Jurkat, Clone E6-1 (cell line): ENCODE measurements at places on chromosomes 6 and 20.

DNA sequence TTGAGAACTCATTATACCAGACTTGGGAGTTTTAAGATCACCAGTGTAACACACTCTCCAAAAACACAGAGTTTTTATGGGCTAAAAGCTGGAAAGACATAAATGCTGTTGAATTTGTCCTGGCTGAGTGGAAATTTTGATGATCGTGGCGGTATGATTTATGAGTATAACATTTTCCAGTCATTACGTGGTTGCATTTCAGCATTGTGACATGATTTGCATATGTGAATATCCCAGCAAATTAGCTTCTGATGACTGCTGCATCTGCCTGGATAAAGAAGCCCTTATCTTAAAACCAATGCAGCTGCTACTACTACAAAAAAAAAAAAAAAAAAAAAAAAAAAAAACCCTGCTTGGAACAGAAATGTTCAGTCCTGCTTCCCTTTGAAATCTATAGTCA, 850.9 kb downstream of the TFAP2A start:
- no peak for DNase-seq

DNA sequence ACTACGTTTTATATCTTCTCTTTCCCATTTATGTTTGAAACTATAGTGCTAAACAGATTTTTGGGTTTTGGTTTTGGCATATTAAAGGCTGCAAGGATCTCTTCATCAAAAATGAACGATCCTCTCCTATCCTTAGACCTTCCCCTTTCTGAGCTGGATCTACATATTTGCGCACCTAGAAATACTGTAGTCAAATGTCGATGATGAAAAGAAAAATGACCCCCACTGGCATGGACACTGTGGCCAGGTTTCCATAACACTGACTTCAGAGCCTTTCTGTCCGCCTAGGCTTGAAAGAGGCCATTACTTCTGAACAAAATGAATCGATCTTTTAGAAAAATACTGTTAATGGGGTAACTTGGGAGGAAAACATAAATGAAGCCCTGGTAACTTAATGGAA, 5.8 kb downstream of the FLRT3 start:
- DNase-seq: no peak

DNA sequence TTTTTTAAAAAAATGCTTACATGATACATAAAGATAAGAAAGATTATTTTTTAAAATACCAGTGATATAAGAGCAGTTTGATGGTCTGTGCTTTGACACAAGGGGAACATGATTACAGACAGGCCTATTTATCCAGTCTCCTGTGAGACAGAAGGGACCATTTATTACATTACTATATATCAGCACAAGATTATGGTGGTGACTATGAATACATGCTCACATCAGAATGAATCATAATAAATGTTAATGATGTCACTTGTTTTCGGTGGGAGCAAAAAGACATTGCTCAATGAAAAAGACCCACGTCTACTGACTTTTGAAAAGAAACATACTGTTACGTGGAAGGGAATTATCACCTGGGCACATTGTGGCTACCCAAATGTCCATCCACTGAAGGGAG, 455.1 kb downstream of the CDC5L start:
- no peak for DNase-seq

DNA sequence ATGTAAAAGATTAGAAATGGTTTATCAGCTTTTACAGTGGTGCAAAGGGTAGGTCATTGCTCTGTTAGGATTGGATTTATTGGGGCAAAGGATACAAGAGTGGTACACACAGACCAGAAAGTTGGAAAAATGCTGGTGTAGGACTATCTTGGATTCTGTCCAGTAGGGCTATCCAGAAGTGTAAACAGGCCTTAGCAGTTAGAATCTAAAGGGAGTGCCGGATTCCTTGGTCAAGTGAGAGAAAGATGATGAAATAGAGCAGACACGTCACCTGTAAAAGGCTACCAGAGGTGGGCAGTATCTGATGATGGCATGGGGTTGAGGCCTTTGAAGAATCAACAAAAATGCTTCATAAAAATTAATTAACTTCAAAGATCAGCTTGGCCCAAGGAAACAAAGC, 975.9 kb downstream of the KIF16B start:
- DNase-seq: no peak

- DNase-seq: no peak
Observed at GRCh38 chr6:89729818-89730217, 89.8 kb downstream of the MDN1 start.

DNA sequence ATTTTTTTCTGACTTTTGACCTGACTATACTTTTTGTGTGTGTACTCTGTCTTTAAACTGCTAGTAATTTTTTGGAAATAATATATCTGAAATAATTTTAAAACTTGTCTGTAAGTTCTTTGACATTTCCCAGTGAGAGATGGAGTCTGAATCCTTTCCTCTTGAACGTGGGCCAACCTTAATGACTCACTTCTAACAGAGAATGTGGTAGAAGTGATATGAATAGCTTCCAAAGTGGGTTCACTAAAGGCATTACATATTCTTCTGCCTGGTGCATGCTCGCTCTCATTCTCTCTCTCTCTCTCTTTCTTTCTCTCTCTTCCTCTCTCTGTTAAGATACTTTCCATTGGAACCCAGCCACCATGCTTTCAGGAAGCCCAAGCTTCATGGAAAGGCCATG, 108.7 kb upstream of the FERMT1 start:
- no peak for DNase-seq

DNA sequence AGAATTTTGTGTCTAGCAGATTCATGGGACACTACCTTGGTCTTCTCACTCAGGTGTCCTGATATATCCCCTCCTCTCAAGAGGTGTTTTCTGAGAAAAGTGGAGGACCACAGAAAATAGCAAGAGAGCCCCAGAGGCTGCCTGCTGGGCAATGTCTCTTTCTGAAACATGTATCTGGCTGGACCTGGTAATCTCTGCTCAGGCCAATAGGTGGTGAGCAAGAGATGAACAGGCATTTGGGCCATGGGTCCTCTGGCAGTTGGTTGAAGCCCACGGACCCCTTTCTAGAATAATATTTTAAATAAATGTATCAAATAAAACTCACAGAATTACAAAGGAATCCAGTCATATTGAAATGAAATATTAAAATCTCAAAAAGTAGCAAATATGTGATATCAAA, 8.8 kb upstream of the THBD start:
- DNase-seq: no peak

GRCh38 chr6:45626087-45626891, 248.6 kb upstream of the SUPT3H start:
- DNase-seq: no peak

- no peak for DNase-seq
Observed at GRCh38 chr6:1113916-1114540, 197.9 kb upstream of the FOXQ1 start.

- no peak for DNase-seq
Observed at GRCh38 chr6:88208726-88209125, 42.6 kb upstream of the CNR1 start.

GRCh38 chr6:30646450-30647241, at the start of gene C6orf136:
Gene C6orf136, plus strand, starts transcription at chr6:30647133. Its CDS starts 99 bp downstream, at chr6:30647232.
- DNase-seq: peak; percentile 92

- peak; percentile 11 for DNase-seq
Observed at GRCh38 chr6:50128420-50129005, 78.8 kb upstream of the DEFB112 start.

DNA sequence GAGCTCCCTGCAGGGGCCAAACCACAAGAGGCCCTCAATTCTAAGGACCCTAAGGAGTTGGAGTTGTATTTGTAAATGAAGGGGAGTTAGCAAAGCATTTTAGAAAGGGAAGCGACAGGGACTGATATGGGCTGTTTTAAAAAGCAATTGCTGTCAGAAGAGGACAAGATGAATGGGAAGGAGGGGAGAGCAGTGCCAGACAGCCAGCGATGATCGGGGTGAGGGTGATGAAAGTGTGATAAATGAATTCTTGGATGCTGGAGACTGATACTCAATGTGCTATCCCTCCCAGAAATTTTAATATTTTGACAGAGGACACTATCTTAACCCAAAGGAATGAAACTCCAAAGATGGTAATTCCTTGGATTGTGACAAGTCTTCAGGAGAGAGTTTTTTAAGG, 289.2 kb downstream of the CLIC5 start:
- DNase-seq: no peak

DNA sequence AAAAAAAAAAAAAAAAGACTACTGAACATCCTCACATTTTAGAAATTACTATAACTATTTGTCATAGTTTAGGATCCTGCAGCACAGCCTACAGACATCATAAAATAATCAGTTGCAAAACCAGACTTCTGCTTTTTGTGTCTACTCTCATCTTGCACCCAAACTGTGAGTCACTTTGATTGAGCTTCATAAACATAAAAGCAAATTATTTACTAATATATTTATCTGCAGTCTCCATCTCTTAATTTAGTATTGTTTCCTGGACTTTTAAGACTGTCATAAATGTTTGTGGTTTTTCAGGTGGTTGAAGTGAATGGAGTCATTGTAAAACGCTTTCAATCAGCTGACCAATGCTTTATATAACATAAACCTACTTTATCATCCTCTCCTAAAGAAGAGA, 14.8 kb upstream of the CALHM6 start:
- no peak for DNase-seq

DNA sequence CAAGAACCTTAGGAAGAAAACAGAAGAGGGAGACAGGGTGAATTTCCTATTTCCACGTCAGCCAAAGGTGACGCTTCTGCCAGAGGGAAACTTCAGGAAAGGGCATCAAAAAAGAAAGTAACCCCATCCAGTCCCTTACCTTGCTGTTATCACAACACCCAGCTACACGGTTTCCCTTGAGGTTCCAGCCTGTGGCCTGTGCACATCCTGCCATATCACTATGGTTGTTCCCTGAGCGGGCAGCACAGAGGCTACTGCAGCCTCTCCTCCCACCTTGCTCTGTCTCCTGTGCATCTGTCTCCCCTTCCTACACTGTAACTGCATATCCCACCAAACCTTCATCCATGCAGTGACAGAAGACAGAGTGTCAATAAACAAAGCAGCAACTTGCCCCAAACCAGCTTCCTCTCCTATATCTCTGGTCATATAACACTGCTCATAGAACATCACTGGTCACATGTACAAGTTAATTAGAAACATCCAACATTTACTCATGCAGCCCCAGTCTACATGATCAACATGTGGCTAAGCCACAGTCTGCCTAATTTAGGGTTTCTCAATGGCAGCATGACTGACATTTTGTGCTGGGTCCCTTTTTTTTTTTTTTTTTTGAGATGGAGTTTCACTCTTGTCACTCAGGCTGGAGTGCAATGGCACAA, 54.7 kb downstream of the GFOD1 start:
- peak; percentile 50 for DNase-seq

DNA sequence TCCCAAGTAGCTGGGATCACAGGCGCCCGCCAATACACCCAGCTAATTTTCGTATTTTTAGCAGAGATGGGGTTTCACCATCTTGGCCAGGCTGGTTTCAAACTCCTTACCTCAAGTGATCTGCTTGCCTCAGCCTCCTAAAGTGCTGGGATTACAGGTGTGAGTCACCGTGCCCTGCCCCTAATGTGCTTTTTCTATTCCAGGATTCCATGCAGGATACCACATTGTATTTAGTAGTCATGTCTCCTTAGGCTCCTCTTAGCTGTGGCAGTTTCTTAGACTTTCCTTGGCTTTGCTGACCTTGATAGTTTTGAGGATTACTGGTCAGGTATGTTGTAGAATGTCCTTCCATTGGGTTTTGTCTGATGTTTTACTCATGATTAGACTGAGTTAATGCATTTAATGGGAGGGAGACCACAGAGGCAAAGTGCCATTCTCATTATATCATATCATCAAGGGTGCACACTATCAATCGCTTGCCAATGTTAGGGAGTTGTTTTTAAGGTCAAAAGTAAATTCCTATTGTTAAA, 39.6 kb upstream of the TNFAIP3 start:
- no peak for DNase-seq

DNA sequence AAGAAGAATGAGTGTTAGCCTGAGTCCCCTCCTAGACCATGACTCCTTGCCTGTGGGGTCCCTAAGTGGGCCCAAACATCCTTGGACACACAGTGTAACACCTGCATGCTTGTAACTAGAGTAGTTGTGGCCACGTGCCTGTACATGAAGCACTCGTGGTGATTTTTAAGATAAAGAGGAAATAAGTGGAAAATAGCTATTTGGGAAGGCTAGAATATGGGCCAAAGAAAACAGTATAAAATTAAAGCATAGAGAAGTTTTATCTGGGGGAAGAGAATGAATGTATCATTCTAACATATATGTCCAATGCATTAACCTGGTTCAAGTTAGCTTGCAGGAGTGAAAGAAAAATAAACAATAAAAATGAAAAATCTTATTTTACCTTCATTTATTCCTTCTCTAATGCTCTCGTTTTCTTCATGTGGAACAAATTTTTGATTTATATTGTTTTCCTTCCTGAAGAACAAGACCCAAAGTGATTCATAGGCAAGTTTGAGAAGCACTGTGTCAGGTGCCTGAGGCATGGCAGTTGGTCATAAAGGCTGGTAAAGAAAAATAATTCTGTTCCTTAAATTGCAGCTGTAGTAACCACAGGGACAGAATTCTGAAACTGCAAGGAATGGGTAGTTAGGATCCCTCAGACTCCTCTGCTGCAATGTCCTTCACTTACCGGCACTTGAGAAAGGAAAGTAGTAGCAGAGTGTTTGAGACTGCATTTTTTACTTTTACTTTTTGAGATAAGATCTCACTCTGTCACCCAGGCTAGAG, 8.5 kb upstream of the CST3 start:
- DNase-seq: no peak

DNA sequence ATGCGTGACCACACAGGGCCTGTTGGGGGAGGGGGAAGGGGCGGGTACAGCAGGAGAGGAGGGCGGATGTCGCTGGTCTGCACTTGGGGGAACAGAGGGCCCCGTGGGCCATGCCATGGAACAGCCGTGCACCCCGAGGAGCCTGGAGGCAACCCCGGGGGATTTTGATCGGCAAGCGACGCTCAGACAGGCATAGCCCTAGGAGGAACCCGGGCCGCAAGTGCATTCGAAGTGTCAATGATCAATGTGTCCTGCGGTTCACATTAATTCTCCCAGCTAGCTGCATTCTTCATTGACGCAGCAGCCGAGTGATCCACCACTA, 772.8 kb upstream of the DEFB115 start:
- no peak for DNase-seq

DNA sequence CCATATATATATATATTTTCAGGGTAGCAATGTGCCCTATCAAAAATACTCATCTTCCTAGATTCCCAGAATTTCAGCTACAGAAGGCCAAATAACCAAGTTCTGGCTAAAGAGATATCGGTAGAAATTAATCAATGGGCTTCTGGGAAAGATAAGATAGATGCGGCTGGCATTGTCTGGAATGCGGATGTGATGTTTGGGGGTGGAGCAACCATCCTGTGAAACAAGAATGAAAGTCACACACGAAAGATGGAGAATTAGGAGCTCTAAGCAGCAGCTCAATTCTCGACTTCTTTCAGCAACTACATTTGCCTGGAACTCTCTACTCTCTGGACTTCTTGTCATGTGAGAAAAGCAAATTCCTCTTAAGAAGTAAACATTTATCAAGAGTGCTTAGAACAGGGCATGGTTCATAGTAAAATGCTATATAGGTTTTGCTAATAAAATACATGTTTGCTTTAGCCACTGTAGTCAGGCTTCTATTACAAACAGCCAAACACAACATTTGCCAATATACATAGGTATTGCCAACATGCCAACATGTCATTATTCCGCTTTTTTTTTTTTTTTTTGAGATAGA, 90.8 kb downstream of the CLIC5 start:
- no peak for DNase-seq

DNA sequence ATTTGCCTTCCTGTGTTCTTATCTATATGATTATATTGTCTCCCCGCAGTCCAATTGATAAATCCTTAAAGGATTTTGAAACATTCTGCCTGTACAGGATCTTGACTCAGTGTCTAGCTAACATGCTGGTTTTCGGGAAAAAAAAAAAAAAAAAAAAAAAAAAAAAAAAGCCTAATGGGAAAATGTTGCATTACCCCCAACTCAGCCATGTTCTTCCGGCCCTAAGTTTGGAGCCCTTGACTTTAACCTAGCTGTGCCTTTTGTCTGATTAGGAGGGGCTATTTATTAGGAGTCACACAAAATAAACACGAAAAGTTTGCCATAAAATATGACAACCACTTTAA, 244.4 kb upstream of the TCF21 start:
- no peak for DNase-seq
